A549 treated with Mapracorat at 1 μM for 4 hours (cell line): ENCODE measurements at places on chromosomes 6 and 20. TPM values are rescaled to one million over a fixed set of nuclear protein-coding genes. Genes with fewer than 3 reads are reported as not detected.

Gene SEL1L2
- not detected in 5 replicates for total RNA-seq

Gene DLK2
- 4.5 to 7.5 TPM (median 7.1 TPM) in 5 replicates for total RNA-seq

Gene FNDC11
- 0.18 to 0.46 TPM (median 0.25 TPM) in 5 replicates for total RNA-seq

Gene SLA2
- 0.05 to 0.12 TPM (median 0.08 TPM) in 5 replicates for total RNA-seq

Gene GSTA5
- not detected in 5 replicates for total RNA-seq

Gene C20orf204
- 0.15 to 0.65 TPM (median 0.42 TPM) in 5 replicates for total RNA-seq

Gene CLPSL2
- total RNA-seq: 0.79 to 1.4 TPM (median 0.94 TPM) in 4 of 5 replicates, not detected in the other

Gene SULF2
- 20.5 to 23.5 TPM (median 21.6 TPM) in 5 replicates for total RNA-seq

Gene MARCKS
- 11.3 to 21.1 TPM (median 18.8 TPM) in 5 replicates for total RNA-seq

Gene RNF182
- total RNA-seq: 3.2 to 3.6 TPM (median 3.4 TPM) in 5 replicates

Gene RBM39
- 181 to 218 TPM (median 200 TPM) in 5 replicates for total RNA-seq

Gene SLC35F1
- total RNA-seq: not detected in 5 replicates

Gene BHLHE23
- not detected in 5 replicates for total RNA-seq

Gene MAP3K5
- 1.9 to 2.3 TPM (median 2.2 TPM) in 5 replicates for total RNA-seq

Gene ZKSCAN3
- 1.4 to 2.2 TPM (median 2.0 TPM) in 5 replicates for total RNA-seq

Gene OR2H2
- not detected in 5 replicates for total RNA-seq

Gene POLR3F
- total RNA-seq: 14.6 to 23.3 TPM (median 15.3 TPM) in 5 replicates

Gene GPLD1
- 0.77 to 1.2 TPM (median 0.84 TPM) in 5 replicates for total RNA-seq

Gene TGM3
- 0.06 to 0.22 TPM in 2 of 5 replicates, not detected in the others for total RNA-seq

Gene SLC17A9
- 0.06 to 0.18 TPM (median 0.09 TPM) in 3 of 5 replicates, not detected in the others for total RNA-seq

Gene PHACTR3
- total RNA-seq: 0.22 to 0.32 TPM (median 0.24 TPM) in 5 replicates

Gene RTEL1
- 3.4 to 10.0 TPM (median 7.0 TPM) in 5 replicates for total RNA-seq

Gene IL20RA
- not detected in 5 replicates for total RNA-seq

Gene HLA-DRB5
- not detected in 5 replicates for total RNA-seq

Gene BPIFA2
- total RNA-seq: not detected in 5 replicates

Gene TRIM31
- 0.48 to 1.3 TPM (median 0.82 TPM) in 5 replicates for total RNA-seq

Gene ANGPT4
- total RNA-seq: 0.03 to 0.05 TPM (median 0.03 TPM) in 3 of 5 replicates, not detected in the others

Gene CGA
- total RNA-seq: 0.19 to 0.43 TPM (median 0.29 TPM) in 5 replicates

Gene MCUR1
- 11.0 to 15.4 TPM (median 15.0 TPM) in 5 replicates for total RNA-seq

Gene SLC22A1
- 1.9 to 3.3 TPM (median 2.4 TPM) in 5 replicates for total RNA-seq

Gene SERINC1
- total RNA-seq: 69.8 to 85.1 TPM (median 84.0 TPM) in 5 replicates

Gene SSTR4
- 0.18 to 0.48 TPM (median 0.28 TPM) in 5 replicates for total RNA-seq

Gene SIRPG
- not detected in 5 replicates for total RNA-seq

Gene BNIP5
- total RNA-seq: not detected in 5 replicates

Gene PPP1R14C
- total RNA-seq: 1.7 to 3.2 TPM (median 2.4 TPM) in 5 replicates

Gene DEFB124
- 0.29 to 0.44 TPM in 2 of 5 replicates, not detected in the others for total RNA-seq

Gene L3MBTL1
- total RNA-seq: 0.67 to 1.9 TPM (median 1.1 TPM) in 5 replicates

Gene ZNF165
- total RNA-seq: 0.58 to 1.2 TPM (median 0.74 TPM) in 5 replicates

Gene PREX1
- 10.1 to 14.2 TPM (median 13.4 TPM) in 5 replicates for total RNA-seq

Gene ENPP4
- 0.19 to 0.29 TPM (median 0.23 TPM) in 5 replicates for total RNA-seq

Gene NR2E1
- 0.07 TPM in 1 of 5 replicates, not detected in the others for total RNA-seq

Gene RAD21L1
- total RNA-seq: not detected in 5 replicates

Gene SLC35A1
- total RNA-seq: 8.5 to 9.5 TPM (median 9.1 TPM) in 5 replicates

Gene PLG
- total RNA-seq: not detected in 5 replicates

Gene HTR1E
- not detected in 5 replicates for total RNA-seq

Gene CDH26
- total RNA-seq: 0.04 to 0.27 TPM (median 0.22 TPM) in 4 of 5 replicates, not detected in the other

Gene THBD
- 79.7 to 106 TPM (median 93.0 TPM) in 5 replicates for total RNA-seq

Gene TNFRSF6B
- 0.35 to 1.5 TPM (median 0.93 TPM) in 5 replicates for total RNA-seq

Gene ME1
- 36.3 to 40.5 TPM (median 38.2 TPM) in 5 replicates for total RNA-seq
